ENCODE measurements at places on chromosomes 11 and 22. TPM values are rescaled to one million over a fixed set of nuclear protein-coding genes. Genes with fewer than 3 reads are reported as not detected.

DNA sequence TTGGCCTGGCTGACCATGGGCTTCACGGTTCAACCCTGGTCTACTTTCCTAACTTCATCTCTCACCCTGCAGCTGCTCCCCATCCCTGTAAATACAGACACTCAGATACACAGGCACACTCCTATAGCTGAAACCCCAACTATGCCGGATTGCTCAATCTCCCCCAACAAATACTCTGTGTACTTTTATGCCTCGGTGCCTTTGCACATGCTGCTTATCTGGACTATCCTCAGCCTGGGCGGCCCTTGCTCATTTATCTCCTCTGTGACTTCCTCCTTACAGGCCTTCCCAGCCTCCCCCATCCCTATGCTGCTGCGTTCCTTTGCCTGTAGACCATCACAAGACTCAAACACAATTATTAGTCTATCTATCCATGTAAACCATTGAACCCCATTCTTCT, 76.6 kb downstream of the PKNOX2 start:
- no peak for DNase-seq

- DNase-seq, result no peak
Observed at GRCh38 chr22:27959335-27960090, 40.5 kb upstream of the PITPNB start.

DNA sequence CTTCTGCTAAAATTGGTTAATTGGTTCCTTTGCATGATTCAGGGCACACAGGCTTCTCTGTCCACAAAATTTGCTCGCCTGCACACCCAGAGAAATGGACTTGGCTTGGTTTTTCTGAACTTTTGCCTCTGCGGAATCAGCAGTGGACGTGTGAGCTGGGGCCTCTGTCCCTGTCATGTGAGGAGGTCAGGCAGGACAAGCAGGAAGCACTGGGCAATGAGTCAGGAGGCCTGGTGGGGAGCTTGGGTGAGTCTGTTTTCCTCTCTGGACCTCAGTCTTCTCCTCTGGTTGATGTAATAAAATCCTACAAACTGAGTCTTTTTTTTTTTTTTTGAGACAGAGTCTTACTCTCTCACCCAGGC, 10.4 kb upstream of the CELSR1 start:
- DNase-seq, result peak; percentile 86

- DNase-seq, result no peak
Observed at GRCh38 chr11:34519595-34520235, 6.1 kb upstream of the ELF5 start.

DNA sequence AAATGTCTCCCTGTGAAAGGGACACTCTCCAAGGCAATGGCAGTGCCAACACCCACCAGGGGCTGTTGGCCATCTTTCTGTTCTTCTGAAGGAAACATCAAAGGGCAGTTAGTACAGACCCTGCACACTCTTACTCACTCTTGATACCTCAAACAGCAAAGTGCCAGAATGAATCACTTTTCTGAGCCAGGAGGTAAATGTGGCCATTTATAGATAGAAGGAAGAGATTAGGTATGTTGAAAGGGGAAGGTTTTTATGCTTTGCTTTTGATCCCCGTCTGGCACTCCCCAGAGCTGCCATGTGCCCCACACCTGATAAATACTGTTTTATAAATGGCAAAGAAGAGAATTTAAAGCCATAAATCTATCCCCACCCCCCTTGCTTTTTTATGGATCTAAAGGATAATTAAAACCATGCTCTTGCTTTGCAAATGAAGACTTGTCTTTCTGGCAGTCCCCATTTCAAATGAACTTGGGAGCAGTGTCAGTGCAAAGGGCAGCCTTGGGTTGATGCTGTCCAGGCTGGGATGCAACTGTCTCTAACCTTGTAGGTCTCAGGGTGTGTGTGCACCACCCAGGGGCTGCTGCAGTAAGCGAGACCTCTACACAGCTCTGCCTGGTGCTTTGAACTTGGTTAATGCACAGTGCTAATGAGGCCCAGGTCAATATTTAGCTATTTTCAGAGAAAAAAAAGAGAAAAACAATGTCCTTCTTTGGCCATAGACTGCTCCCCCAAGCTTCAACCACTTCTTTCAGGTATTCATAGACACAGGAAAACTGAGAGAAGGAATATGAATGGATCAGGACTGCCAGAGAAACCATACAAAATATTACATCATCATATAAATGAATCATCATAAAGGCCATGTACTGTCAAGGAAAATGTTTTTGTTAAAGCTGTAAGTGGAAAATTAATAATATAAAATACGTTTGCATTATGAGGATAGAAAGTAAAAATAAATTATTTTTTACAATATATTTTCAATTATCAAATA, 207.5 kb downstream of the ETS1 start:
- DNase-seq, result no peak

- DNase-seq, result no peak
Observed at GRCh38 chr11:17719938-17720795, 796 bp downstream of the MYOD1 start.

DNA sequence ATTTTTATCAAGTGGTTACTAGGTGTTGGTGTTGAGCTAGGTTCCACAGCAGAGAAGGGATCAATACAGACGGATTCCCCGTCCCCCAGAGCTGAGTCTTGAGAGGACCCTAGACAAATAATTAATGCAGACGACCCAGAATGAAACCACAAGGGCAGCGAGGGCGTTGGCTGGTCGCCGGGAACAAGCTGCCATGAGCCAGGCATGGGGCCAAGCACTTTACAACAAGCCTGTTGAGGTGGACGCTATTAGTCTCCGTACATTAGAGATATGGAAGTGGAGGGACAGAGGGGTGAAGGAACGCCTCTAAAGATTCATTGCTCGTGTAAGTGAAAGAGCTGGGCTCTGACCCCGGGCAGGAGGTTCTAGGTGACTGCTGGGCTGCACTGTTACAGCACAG, 77.1 kb upstream of the EIF3D start:
- peak; percentile 61 for DNase-seq

DNA sequence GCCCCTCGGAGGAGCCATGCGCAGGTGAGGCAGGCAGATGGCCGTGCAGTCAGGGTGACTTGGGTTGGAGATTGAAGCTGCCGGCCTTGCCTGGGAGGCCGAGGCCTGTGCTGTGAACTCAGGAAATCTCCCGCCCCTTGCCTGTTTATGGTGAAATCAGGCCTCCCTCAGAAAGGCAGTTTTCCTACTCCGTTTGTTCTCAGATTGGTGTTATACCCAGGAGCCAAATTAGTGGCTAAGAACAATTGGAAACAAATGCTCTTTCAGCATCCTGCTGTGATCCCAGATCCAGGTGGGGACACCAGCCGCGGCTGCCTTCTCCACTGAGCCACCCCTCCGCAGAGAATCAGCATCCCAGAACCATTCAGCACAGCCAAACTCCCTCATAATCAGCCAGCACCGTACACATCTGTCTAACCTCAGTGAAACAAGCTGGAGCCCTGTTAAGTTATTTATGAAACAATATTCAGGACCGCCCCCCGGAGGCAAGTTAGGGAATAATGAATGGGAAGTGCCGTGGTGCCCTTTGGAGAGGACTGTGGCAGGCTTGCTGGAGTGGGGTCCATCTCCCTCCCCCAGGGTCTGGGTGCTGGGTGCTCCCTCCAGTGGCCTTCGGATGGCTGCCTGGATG, 60.0 kb downstream of the PKNOX2 start:
- peak; percentile 47 for DNase-seq

- no peak for DNase-seq
Observed at GRCh38 chr22:19826619-19826950, 28.1 kb downstream of the GNB1L start.

GRCh38 chr22:27801616-27802345, at the start of gene MN1:
TSS of gene MN1 (minus strand) at chr22:27801756. CDS start at chr22:27800543, 1,213 bp downstream.
- peak; percentile 74 for DNase-seq

DNA sequence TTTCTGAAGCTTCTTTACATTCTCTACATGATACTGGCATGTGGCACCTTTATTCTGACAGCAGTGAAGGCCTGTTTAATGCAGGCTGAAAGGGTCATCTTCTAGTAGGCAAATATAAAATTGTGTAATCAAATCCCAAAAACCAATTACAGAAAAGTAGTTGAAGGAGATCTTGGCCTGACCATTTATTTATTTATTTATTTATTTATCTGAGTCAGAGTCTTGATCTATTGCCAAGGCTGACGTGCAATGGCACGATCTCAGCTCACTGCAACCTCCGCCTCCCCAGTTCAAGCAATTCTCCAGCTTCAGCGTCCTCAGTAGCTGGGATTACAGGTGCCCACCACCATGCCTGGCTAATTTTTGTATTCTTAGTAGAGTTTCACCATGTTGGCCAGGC, 22.7 kb upstream of the CECR2 start:
- DNase-seq, result no peak

DNA sequence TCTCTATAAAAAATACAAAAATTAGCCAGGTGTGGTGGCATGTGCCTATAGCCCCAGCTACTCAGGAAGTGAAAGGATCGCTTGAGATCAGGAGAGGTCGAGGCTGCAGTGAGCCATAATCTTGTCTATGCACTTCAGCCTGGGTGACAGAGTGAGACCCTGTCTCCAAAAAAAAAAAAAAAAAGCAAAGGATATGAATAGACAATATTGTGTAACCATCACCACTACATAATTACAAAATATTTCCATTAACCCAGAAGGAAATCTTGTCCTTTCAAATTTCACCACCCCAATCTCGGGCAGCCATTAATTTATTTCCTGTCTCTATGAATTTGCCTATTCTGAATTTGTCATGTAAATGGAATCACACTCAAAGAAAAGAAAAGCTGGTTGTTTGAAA, 21.2 kb downstream of the RSF1 start:
- no peak for DNase-seq

DNA sequence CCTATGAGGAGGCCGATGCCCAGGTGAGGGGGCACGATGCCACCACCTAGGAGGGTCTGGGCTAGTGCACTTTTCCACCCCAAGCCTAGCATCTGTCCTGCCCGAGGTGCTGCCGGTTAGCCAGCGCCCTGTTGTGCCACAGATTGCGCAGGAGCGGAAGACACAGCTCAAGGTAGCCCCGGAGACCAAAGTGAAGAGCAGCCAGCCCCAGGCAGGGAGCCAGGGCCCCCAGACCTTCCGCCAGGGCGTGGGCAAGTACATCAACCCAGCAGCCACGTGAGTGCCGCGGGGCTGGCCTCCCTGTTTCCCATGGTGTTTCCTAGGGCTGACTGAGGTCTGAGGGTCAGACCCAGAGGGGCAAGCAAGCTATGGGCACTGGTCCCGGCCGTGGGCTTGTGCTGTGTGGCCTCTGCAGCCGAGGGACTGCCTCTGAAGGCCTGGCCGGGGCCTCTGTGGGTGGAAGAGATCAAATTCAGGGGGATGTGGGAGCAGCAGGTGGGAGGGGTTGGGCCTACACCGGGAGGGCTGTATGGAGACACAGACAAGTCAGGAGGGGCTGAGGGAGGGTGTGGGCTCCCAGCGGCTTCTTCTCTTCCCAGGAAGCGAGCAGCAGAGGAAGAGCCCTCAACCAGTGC, 29.1 kb downstream of the PPIL2 start:
- no peak for DNase-seq

GRCh38 chr11:82523141-82523540, 210.5 kb downstream of the FAM181B start:
- DNase-seq, result peak; percentile 40

GRCh38 chr22:35505399-35506258, 35.0 kb upstream of the RASD2 start:
- DNase-seq, result no peak

DNA sequence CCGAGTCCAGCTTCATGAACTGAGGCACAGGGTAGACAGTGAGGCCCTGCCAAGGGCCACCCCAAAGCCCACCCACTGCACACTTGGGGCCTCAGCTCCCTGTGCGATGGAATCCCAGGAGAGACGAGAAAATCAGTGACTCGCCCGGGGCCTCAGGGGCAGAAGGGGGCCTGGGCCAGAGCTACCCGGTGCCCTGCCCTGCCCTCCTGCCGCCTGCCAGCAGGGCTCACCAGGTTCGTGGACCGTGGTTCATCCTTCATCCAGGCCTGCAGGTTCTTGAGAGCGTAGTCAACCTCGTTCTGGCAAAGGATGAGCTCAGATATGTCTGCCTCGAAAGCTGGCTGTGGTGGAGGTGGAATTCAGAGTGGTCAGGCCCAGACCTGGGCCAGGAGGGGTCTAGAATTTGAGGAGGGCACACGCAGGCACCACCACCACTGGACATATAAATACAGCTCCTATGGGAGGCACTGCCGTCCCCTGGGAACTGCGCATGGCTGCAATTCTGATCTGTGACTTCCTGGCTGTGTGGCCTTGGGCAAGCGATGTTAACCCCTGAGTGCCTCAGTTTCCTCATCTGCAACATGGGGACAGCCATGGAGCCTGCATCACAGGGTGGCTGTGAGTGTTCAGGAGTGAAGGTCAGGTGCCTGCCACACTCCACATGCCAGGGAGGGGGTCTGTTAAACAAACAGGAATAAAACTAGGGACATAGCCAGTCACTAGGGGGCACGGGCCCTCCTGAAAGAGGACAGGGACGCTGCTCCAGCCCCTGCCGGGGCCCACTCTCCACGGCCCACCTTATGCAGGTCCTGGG, 7.5 kb downstream of the ALDH3B2 start:
- no peak for DNase-seq

- no peak for DNase-seq
Observed at GRCh38 chr11:43942662-43943371, 380 bp downstream of the C11orf96 start.

- DNase-seq, result no peak
Observed at GRCh38 chr22:29801153-29801552, 34.0 kb downstream of the UQCR10 start.

GRCh38 chr11:82776377-82776776, 42.7 kb upstream of the FAM181B start:
- no peak for DNase-seq

DNA sequence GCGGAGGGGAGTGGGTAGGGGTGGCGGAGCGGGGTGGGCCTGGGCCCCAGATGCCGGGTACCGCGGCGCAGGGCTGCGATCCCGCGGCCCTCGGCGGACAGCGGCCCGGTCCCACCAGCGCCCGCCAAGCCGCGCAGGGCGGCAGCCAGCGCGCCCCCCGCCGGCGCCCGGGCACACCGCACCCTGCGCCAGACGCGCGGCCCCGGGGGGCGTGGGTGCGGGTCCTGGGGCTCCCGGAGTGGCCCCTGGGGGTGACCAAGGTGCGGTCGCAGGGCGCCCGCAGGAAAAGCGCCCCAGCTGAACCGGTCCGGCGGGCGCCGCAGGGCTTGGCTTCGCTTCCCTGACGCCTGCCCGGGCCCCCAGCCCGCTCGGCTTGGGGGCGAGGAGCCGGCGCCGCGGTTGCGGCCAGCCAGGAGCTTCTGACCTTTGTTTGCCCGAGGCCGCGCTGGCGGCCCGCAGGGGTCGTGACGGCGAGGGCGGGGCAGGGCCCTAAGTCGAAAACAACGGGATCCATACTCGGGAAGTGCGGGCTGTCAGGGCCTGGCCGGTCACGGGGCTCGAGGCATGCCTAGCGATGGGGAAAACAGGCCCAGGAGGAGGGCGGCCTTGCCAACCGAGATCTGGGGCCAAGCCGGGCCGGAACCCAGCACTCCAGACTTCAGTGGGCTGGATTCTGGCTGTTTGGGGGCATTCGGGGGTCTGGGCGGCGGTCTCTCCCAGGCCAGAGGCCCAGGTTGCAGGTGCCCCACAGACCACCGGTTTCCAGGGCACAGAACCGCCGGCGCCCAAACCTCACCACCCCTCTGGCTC, 581 bp upstream of the AP5B1 start:
- DNase-seq, result no peak

GRCh38 chr22:37508431-37508992, 10.7 kb downstream of the CARD10 start:
- DNase-seq, result peak; percentile 64

GRCh38 chr11:123091506-123091905, 29.6 kb upstream of the HSPA8 start:
- no peak for DNase-seq

P2RY2 gene
- 9.2 TPM for total RNA-seq

RBX1 gene
- total RNA-seq, result 57.6 TPM

ANO5 gene
- 119 TPM for total RNA-seq

MS4A3 gene
- not detected for total RNA-seq

UPK3A gene
- total RNA-seq, result not detected

TBX10 gene
- not detected for total RNA-seq

PHLDA2 gene
- total RNA-seq, result not detected

REXO2 gene
- total RNA-seq, result 119 TPM

CADM1 gene
- total RNA-seq, result 31.9 TPM
